Esophagus squamous epithelium (tissue), 5 donors: ENCODE measurements at places on chromosomes 13 and 19.

GRCh38 chr13:35793823-35794222 is 317.3 kb upstream of the MAB21L1 start:
- no peak for DNase-seq

DNA sequence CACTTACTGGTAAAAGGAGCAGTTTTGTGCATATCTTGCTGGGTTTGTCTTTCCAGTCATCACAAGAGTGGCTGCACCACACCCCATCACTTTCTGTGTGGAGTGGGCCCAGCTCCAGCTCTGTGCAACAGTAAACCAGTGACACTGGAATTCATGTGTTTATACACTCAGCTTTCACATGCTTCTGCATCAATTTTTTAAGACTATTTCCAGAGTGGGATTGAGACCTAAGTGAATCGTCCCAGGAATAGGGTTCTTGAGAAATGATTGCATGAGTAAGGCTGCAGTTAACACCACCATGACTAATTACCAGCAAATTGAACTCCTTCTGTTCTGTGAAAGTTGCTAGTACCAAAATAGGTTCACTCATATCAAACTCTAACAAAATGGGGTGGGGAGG is 5.3 kb upstream of the CFAP97D2 start:
- no peak for DNase-seq

DNA sequence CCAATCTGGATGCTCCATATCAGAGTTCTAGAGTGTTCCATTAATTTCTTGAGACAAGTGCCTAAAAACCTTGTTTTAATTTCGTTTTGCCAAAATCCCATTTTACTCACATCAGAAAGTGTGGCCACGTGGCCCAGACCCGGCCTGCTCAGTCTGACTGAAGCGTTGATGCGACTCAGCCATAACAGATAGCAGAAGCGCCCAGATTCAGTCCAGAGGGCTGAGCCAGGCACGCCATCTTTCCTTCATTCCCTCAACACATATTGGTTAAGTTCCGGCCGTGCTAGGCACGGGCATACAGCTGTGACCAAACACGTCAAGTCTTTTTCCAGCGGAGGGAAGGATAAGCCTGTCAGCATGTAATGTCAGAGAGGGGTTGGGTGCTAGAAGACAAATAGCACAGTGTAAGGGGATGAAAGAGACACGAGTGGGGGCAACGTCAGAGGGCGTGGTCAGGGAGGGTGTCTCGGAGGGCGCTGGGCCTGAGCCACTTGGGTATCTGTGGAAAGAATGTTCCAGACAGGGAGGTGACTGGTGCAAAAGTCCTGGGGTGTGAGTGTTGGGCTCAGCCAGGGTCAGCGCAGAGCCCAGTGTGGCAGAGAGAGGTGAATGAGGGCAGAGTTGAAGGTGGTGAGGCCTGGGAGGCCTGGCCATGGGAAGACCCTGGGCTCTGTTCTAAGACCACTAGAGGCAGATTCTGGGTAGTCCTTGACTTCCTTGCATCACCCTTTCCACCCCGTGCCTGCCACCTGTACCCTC is 3.1 kb downstream of the F10 start:
- no peak for DNase-seq

DNA sequence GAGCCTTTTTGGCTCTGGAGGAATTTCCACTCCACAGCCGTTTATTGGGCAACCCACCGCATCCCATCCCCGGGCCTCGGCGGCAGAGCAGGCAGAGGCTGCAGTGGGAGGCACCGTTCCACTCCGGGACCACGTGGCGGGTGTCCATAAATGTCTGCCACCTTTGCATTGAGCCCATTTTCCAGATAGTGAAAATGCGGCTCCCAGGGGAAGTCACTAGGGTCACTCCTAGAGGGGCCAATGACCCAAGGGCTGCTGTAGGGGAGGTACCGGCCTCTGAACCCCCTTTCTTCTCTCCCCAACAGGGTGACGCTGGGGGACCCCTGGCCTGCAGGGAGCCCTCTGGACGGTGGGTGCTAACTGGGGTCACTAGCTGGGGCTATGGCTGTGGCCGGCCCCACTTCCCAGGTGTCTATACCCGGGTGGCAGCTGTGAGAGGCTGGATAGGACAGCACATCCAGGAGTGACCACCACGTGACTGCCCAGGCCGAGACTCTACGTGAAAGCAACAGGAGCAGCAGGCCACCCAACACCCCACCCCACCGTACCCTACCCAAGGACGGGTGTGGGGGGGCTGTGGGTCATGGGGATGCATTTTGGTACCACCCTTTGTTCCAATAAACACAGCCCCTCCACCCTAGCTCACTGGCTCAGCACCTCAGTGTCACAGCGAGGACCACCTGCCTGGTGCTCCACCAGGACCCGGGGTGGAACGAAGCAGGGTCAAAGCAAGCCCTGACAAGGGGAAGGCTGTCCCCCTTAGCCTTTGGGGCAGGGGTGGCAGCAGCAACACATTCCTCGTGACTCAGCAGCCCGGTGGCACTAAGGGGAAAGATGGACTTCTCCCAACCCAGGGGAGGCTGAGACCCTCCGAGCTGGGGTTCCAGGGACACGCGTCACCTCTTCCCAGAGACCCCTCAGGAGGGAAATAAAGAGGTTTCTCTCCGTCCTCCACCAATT is 1.5 kb downstream of the TIMM13 start:
- no peak for DNase-seq

- DNase-seq: no peak
Observed at GRCh38 chr13:45433381-45433790, 15.2 kb upstream of the SLC25A30 start.

DNA sequence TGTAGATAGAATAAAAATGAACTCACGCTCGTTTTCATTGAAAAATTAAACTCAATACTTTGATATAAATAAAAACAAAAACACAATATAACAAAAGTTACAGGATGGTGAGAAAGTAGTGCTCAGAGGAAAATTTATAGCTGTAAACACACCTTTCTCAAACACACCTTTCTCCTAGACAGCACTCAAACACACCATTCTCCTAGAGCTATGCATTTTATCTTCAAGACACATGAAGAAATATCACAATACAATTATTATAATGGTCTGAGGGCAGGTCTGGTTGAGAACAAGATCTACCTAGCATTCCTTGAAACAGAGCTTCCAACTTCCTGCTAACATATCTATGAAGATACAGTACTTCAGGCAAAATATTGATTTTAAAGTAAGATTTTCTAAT is 183.4 kb upstream of the NBEA start:
- no peak for DNase-seq

DNA sequence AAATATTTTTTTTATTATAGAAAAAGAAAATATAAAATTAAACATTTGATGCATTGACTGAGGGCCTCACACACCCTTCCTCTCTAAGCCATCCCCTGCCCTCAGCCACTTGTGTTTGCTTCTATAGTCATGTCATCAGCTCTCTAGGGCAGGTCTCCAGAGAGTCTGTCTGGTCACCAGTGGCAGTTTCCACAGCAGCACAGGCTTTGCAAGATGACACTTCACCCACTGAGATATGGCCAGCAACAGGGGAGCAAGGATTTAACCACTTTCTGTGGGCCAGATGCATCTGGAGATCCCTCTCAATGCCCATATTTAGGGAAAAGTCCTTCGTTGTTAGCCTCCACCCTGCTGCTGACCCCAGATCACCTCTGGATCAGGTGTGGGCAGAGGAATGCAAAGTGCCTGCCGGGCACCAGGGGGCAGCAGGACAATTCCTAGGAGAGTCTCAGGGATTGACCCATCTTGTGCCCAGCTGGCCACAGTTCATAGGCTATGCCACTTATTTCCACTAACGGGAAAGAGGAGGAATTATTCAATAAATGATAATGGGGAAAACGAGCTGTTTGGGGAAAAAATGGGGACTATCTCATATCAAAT is 4.8 kb downstream of the ABCC4 start:
- no peak for DNase-seq

DNA sequence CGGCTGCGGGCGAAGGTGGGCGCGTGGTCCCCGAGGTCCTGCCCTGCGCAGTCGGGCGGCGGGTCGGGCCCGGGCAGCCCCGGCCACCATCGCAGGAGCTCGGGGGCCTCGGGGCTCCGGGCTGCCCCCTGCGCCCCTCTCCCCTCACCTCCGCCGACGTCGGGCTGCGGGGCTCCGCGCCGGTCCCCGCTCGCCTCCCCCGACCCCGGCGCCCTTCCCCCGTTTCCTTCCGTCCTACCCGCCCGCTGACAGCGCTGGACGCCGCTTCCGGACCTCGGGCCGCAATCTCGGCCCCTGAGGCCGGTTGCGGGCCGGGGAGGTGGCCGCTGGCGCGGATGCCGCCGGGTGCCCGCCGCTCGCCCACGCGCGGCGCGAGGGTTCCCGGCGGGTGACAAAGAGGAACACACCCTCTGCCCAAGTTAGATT is 720 bp downstream of the FARP1 start:
- DNase-seq: no peak

GRCh38 chr13:23025864-23026608 is 154.7 kb upstream of the SGCG start:
- no peak for DNase-seq

DNA sequence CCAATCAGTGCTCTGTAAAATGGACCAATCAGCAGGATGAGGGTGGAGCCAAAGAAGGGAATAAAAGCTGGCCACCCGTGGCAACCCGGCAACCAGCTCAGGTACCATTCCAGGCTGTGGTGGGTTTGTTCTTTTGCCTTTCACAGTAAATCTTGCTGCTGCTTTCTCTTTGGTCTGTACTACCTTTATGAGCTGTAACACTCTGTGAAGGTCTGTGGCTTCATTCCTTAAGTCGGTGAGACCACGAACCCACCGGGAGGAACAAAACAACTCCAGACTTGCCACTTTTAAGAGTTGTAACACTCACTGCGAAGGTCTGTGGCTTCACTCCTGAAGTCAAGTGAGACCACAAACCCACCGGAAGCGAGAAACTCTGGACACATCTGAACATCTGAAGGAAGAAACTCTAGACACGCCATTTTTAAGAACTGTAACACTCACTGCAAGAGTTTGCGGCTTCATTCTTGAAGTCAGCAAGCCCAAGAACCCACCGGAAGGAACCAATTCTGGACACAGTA is 16.5 kb upstream of the SPACA6 start:
- DNase-seq: no peak

DNA sequence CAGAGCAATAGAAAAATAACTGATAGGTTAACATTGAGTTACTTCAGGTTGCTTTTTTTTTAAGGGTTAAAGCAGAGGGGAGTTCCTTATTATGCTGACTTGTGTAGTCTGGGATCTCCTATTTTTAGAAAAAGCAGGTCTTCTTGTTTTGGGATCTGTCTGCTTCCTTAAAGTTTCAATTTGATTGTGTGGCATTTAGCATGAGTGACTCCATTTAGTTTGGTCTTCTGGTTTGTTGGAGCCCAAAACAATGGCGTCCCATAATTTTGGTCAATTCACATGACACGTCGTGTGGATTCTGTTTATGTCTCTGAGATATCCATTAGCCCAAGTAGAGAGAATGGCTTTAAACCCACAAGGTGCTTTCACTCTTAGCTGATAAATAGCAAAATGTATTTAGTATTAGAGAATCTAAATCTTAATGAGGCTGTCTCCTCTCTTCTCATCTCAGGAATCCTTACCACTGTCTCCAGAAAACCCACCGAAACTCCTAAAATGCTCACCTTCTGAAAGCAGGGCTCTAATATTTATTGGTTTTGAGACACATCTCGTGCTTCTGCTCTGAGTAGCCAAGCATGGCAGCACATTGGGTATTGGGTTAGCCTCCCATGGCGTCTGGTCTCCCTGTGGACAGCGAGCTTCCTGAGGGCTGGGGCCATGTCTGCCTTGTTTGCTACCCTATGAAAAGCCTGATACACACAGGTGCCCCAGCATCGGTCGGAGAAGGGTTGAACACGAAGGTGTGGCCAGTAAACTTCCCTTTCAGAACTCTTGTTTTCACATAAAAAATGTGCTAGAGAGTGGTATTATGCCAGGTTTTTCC is 67.2 kb upstream of the GPR183 start:
- no peak for DNase-seq

DNA sequence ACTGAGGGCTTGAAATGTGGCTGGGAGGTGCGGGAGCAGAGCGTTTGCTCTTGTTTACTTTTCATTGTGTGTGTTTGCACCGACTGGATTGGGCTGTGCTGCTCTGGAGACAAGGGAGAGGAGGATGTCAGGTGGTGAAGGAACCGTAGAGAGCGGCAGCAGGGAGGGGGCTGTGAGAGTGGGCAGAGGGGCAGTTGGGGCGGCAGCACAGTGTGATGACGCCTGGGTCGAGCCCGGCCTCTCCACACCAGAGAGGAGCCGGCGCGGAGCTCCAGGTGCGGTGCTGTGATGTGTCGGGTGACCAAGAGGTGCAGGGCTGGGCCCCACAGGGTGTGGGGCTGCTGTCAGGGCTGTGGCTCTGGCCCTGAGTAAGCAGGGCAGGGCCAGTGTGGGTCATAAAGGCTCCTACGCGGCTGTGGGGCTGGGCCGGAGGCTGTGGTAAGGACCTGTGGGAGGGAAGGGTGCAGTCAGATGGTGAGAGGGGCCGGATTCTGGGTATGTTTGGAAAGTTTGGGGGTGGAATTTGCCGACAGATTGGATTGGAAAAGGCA is 10.5 kb downstream of the NAXD start:
- DNase-seq: no peak

DNA sequence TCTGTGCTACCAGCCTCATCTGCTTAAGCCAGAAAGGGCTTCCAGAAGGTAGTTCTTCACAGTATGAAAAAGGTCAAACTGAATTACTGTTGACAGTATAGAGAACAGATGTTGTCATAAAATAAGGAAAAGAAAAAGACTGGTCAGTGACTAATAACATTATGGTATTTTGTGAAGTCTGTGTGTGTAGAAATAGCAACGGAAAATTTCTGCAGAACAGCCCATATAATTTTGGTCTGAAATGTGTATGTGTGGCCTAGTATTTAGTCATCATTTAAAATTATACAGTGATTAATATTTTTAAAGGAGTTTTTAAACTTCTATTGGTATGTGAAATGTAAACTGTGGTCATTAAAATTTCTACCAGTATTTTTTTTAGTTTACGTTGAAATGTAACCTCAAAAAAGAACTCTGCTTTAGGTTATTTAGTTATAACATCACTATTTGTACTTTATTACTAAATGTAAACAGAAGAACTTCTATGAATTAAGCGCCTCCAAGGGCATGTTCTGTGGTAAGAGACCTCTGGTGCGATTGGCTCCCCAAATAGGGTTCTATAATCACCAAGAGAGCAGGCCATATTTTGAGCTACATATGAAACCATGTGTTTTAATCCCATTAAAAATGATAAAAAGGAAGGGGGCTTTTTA is 3.3 kb upstream of the GPR183 start:
- no peak for DNase-seq

DNA sequence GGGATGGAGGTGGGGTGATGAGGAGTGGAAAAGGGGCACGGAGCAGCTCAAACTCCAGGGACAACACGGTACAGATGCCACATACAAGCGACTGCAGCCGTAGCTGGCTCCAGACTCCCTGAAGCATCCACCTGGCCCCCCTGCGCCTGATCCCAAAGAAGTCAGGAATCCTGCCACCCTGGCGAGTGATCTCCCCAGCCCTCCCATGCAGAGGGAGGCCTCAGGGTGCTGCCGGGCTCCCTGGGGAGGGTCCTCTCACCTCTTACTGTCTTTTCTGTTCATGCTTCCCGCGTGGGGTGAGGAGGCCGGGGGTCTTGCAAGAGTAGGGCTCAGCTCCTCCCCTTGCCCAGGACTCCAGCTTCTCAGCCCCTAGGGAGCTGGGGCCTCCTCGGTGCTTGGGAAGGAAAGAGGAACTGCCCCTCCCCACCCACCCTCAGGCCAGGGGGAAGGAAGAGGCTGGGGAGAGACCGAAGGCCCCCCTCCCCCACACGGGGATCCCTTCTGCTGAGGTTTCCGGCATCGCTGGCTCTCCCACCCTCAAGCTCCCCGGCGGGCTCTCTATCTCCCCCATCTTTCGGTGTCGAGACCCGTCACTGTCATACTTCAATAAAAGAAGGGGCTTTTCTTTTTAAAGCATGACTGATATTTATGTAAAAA is at the start of gene RASGRP4:
Gene RASGRP4, minus strand, starts transcription at position 410 of the 657 bp plus-strand sequence. Its CDS starts 128 bp downstream, at position 282.
- DNase-seq: no peak
